Stimulated activated CD4-positive, alpha-beta T cell treated with anti-CD3 and anti-CD28 coated beads, Interleukin-2, amount 100 ng/mL, for 24 hours (primary cell): ENCODE measurements at places on chromosomes 12 and 14.

- DNase-seq: no peak
These were observed 42.2 kb downstream of the EP400 start for GRCh38 chr12:131991816-131992430.

DNA sequence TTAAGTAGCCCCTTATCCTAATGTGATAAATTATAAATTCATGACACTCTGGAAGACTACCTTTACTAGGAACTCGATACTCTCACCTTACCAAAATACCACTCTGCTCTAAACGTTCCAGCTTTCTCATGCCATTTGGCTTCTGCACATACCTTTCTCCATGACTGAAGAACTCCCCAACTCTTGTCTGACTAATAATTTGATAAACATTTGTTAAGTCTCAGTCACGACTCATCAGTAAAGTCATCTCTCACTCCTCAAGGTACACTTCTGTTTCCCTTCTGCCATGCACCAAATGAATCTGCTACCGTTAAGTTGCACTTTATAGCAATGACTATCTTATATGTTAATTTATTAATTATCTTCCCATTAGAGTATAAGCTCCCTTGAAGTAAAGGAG is 498.3 kb upstream of the NOVA1 start:
- no peak for DNase-seq

DNA sequence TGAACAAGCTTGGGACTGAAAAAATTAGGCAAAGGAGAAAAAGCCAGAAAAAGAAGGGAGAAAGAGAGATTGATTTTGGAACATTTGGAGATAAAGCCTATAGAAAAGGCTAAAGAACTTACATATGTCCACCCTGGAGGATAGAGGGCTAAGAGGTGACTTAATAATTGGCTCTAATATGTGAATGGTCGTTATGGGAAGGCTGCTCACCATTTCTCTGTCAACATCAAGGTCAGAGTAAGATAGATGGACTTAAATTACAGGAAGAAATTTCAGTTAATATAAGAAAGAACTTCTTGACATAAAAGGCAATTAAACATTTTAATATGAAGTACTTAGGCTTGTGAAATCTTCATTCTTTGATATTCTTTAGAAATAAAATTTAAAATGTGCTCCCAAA is 238.6 kb downstream of the TRHDE start:
- no peak for DNase-seq

DNA sequence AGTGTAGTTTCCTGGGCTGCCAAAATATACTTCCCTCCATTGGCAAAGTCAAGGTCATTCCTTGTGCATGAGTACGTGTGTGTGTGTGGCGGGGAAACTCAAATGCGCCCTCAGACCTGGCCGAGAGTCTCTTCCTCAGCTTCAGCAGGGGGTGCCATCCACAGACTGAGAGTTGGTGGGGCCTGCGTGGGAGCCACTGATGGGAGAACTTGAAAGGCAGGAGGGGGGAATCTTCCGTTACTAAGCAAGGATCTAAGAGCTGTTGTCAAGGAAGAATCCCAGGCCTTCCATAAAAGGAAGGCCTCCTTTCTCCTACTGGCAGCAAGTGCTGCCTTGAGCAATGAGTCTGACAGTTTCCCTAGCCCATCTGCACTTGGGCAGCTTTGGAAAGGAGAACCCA is 274.9 kb downstream of the EMP1 start:
- no peak for DNase-seq

- no peak for DNase-seq
These were observed 70.4 kb downstream of the ARL6IP4 start for GRCh38 chr12:123050913-123051312.

GRCh38 chr12:116141110-116141832 is 136.2 kb downstream of the MED13L start:
- DNase-seq: no peak
